ENCODE measurements at places on chromosomes 2 and 18.

DNA sequence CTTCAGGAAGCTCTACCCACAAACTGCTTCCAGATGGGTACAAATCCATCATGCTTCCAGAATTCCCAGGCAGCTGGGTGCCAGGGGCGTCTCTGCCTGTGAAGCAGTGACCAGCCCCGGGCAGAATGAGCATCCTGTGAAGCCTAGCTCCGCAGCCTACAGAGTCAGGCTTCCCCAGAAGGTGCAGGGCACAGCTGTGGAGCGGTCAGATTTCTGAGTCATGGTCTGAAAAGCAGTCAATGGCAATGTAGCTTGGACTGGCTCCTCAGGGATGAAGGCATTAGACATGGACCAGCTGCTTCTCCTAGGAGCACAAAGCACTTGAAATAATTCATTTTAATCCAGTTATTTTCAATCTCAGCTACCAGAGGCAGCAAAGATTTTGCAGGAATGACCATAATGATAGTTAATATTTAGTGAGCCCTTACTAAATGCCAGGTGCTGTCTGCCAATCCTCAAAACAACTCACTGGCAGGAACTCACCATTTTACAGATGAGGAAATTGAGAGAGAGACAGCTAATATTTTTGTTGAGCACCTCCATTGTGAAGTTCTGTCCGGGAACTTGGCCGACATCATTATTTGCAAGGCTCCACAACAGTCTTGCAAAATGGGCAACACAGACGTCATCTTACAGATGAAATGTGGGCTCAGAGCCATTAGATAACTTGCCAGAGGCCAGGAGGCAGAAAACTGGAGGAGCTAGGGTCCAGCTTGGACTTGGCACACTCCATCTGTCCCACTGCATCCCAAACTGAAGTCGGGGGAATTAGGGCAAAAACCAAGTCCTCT is 31.7 kb downstream of the ACMSD start:
- no peak for DNase-seq

DNA sequence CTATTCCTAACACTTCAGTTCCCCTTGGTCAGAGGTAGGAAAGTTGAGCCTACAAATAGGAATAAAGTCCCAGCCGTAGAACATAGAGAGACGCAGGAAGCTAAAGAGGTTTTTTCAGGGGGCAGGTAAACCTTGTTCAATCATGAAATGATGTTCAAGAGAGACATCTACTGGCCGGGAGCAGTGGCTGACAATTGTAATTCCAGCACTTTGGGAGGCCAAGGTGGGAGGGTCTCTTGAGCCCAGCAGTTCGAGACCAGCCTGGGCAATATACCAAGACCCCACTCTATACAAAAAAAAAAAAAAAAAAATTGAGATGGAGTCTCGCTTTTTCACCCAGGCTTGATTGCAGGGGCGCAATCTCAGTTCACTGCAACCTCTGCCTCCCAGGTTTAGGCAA is 66.7 kb upstream of the DNAJC10 start:
- DNase-seq = peak; percentile 26

GRCh38 chr2:85699325-85699724 is 5.2 kb downstream of the GNLY start:
- DNase-seq = no peak

GRCh38 chr18:63977040-63977439 is 7.2 kb downstream of the SERPINB8 start:
- no peak for DNase-seq

DNA sequence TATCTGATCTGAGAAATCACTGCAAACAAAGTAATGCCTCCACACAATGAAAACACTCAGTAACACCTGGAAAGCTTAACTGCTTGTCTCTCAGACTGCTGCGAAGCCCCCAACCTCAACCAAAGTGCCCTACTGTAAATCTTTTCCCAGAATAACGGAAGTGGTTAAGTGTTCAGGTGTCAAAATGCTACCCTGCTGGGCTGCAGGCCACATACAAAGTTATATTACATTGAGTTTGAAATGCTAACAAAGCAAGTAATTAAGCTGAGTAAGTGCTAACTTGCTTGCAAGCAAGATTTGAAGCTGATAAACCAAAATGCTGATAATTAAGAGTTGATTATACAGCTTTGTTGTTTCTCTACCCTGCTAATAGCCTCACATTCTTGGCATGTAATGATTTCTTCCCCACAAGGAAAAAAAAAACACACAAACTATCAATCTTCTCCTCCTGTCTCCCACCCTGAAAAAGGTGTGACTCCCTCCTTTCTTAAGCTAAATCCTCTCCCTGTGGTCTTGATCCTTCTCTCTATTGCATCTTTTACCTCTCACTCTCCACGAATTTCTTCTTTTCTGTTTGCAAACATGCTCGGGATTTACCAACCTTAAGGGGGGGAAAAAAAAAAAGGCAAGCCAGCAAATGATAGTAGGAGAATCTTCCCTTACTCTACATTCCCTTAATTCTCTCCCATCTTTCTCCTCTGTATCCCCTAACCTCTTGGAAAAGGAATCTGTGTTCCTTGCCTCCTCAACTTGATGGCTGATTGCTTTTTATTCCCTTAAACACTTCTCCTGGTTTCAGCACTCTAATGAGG is 266.8 kb upstream of the SIX3 start:
- no peak for DNase-seq

DNA sequence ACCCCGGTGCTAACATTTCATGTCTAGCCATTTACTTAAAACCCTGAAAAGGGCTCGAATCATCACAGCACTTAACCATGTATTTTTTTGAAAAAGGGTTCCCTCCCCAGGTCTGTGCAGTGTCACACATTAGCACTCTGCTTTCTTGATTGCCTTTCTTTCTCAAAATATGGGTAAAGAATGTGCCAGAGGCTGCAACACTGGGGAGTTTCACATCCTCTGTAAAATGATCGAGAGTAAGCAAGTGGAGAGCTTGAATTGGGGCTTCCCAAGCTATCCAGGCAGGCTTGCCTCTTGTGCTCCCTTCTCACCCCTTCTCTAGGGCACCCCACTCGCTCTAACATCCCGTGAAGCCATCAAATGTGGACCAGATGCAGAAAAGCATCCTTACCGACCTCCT is 177.0 kb upstream of the CCDC68 start:
- no peak for DNase-seq

DNA sequence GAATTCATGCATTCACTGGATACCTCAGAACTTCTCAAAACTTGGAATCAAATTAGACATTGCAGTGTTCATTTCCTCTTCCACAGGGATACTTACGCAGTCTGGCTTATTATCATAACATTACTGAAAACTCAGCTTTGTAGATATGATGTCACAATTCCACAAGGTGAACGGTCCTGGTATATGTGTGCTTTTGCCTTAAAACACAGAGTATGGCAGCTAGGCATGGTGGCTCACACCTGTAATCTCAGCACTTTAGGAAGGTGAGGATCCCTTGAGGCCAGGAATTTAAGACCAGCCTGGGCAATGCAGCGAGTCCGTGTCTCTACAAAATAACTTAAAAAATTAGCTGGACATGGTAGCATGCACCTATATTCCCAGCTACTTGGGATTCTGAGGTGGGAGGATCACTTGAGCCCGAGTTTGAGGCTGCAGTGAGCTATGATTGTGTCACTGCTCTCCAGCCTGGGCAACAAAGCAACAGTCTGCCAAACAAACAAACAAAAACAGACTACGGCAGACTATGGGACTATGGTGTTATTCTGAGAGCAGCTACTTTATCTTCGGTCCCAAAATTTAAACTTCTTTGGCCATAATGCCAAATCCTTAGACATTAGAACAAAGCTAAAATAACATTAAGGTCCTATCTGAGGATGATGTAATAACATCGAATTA is 1191.9 kb upstream of the SLC39A10 start:
- DNase-seq = no peak

DNA sequence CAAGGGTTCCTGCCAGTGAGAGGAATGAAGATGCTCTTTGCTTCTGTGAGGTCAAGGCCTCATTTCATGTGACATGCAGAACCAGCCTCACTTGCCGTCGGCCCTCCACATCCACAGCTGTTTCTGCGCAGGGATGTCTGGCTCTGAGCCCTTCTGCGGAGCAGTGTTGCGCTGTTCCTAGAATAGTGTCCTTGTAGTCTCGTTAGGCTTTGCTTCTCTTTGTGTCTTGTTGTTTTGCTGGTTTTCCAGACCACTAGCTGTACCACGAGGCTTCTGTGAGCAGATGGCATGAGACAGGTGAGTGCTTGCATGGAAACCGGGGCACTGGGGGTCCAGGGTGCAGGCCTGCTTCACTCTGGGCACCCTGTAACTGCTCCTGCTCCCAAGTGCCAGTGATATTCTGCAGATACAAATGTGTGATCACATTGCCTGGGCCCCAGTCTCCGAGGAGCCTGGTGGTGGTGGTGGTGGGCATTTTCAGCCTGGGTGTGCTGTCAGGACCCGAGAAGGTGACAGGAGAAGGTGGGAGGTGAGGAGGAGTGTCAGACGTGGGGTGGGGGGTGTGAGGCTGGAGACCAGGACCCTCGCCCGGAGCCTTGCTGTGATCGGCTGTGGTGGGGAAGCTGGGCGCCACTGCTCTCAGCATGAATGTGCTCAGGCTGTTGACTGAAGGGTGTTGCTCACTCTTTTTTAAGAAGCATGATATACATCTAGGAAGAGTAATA is 34.3 kb downstream of the LDLRAD4 start:
- no peak for DNase-seq

GRCh38 chr2:124822516-124822915 is 797.4 kb downstream of the CNTNAP5 start:
- DNase-seq = no peak

DNA sequence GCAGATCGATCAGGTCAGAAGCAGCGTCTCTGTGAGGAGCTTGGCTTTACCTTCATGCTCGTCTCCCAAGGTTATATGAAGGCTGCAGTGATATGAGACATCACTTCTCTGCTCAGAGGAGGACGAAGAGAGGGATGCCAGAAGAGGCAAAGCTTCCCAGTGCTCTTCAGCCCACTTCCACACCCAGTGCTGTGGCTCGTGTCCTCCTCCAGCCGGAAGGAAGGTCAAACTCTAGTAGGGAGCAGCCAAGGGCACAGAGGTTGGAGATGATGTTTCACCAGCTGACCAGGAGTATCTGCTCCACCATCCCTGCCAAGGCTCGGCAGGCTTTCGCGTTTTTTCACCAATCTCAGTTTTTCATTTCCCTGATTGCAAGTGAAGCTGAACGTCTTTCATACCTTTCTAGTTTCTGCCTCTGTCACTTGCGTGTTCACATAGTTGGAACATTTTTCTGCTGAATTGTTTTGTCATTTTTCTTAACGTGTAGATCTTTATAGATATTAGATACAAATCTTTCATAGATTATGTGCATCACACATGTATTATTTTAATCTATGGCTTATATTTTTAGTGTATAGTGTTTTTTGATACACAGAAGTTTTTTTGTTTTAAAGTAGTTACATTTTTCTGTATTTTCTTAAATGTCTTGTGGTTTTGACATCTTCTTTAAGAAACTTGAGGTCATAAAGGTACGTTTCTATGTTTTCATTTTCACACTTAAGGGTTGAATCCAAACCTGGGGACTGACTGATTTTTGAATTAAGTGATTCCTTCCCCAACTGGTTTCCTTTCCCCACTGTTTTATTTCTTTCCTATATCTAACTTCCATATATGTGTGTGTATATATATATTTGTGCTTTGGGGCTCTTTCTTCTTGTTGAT is 23.5 kb upstream of the L3MBTL4 start:
- no peak for DNase-seq

GRCh38 chr2:217335341-217335966 is 475.6 kb upstream of the TNP1 start:
- peak; percentile 30 for DNase-seq

- peak; percentile 59 for DNase-seq
Measured at GRCh38 chr2:118202707-118203303, 114.5 kb downstream of the INSIG2 start.

- no peak for DNase-seq
Measured at GRCh38 chr2:2763351-2764000, 432.4 kb upstream of the MYT1L start.

GRCh38 chr18:76977108-76977621 is 154.8 kb downstream of the ZNF236 start:
- DNase-seq = no peak

DNA sequence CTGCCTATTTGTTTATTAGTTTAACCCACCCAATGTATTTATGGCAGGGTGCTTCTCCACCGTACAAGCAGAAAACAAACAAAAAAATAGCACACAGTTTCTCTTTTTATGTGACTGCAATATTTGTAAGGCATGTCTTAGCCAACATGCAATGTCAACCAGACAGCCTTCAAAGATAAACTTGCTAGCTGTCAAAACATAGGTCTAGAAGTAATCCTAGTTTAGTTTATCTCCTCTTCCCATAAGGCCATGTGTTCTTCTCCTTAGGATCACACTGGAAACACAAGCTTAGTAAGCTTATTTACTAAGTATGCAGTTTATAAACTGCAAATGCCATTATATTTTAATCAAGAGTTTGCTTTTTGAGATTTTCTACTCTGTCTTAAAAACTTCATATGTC is 75.6 kb downstream of the LDAH start:
- DNase-seq = no peak

DNA sequence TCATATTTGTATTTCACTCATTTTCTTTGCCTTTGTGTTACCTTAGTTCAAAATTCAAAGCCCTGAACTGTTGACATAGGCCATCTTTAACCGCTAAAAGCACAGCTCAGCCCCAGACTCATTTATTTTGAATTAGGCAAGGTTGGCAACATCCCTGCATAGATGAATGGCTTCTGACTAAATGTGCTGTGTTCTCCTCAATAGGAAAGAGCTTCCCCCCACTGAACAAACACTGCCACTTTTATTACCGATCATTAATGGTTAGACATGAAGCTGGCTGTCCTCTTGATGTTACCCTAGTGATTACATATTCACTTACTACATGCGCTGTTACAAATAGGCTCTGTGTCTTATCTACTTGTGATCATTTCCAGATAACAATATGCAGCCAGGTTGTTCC is 170.7 kb downstream of the ADCYAP1 start:
- DNase-seq = no peak

DNA sequence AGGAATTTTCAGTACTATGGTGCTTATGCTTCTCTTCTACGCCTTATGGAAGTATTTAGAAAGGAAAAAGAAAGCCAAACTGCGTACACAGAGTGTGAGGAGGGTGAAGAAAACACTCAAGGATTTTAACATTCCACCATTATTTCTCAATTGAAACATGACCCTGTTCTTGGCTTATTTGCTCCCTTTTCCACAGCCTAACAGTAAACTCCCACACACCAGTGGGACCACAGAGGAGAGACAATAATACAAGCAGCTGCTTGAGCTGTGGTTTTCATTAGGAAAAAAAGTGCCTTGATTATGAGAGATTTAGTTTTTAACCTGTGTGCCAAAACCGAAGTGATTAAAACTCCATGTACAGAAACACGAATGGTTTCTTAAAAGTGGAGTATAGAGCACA is 134.3 kb downstream of the MEP1B start:
- no peak for DNase-seq

DNA sequence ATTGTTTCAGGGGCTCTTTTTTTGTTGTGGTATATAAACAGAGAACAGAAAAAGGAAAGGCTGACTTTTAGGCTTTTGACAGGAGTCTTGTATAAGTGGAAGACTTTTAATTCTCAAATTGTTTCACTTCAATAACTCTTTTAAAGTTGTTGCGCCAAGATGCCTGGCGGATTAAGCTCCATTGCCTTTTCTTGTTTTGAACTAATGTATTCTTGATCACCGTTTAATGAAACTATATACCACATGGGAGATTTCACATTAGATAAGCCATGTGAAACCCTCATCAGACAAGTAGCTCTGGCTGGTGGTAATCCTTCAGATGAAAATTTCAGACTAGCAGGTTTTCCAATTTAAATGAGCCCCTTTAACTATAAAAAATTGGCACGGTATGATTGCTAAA is 257.4 kb downstream of the CCDC178 start:
- no peak for DNase-seq

- DNase-seq = no peak
Measured at GRCh38 chr2:215899141-215900074, 113.9 kb downstream of the MREG start.
